ENCODE measurements at places on chromosomes 12 and 14.

DNA sequence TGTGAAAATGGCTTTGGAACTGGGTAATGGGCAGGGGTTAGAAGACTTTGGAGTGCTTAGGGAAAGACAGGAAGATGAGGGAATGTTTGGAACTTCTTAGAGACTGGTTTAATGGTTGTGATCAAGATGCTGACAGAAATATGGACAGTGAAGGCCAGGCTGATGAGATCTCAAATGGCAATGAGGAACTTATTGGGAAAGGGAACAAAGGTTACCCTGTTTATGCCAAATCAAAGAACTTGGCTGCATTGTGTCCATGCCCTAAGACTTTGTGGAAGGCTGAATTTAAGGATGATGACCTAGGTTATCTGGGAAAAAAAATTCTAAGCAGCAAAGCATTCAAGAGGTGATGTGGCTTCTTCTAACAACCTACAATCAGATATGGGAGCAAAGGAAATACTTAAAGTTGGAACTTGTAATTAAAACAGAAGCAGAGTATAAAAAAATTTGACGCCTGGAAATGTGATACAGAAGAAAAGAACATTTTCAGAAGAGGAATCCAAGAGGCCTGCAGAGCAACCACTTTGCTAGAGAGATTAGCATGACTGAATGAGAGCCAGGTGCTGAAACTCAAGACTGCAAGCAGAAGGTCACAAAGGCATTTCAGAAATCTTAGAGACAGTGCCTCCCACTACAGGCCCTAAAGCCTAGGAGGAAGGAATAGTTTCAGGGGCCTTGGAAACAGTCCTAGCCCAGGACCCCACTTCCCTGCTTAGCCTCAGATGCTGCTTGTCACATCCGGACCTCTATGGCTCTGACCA is 65.6 kb upstream of the FLRT2 start:
- no peak for DNase-seq

DNA sequence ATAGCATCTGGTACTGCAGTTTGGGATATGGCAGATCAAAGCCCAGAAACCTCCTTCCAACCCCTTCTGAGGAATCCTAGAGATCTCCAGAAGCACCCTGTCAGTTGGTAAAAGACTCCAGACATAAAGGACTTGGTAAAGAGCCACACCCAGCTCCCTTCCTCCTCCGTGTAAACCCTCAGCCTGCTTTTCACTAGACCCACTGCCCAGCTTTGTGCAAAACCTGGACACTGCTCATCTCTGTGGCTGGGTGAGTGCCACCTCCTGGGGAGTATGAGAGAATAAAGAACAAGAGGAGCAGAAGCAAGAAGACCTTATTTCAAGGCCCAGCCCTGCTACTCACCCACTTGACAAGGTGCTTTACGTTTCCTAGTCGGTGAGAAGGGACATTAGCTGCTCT is 33.0 kb downstream of the ANO2 start:
- DNase-seq: no peak

DNA sequence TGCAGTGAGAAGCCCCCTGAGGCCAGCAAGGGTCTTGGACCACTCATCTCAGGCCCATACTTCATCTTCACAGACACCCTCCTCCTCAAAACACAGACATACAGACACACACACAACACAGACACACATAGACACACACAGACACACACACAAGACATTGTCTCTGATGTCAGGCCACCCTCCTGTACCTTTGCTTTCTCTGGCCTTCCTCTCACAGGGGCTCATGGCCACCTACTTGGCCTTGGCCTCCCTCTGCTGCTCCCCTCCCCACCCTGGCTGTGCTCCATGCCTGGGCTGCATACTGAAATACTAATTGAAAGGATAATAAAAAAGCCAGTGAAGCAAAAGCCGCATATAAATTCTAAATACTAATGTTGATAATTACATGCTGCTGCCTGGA is 1.6 kb upstream of the SYNDIG1L start:
- DNase-seq: no peak

DNA sequence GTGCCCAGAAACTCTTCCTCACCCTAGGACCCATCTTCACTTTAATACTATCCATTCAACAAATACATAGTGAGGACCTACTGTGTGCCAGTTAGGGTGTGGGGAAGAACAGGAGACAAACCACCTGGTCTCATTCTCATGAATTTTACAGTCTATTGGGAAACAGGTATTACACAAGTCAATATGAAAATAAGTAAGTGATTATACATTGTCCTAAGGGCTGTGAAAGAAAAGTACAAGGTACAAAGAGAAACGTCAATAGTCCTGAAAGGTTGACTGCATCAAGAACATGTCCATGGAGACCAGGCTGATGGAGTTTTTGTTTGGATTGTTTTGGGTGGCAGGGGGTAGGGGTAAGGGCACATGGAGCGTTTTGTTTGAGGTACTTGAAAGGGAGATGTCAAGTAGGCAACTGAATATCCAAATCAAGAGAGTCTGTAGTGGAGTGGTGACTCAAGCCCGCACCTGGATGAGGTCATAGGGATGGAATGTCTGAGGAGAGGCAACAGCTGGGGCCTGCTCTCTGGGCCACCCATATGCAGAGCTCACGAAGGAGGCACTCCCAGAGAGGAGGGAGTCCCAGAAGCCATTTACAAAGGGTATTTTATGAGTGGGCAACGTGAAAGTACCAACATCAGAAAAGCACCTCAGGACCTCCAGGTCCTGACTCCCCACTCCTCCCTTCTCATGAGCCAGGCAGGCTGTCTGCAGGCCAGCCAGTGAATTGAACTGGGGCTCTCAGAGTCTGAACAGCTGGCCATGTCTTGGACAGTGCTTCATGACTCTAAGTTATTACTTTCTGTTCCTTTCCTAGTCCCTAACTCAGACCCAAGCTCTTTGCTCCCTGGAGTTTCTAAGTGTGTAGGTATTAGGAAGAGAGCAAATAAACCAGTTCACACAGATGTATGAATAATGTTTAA is 272.0 kb downstream of the ZFP36L1 start:
- DNase-seq: no peak

GRCh38 chr12:32679091-32679919 is at the start of gene DNM1L:
TSS of gene DNM1L (plus strand) at chr12:32679301. CDS start at chr12:32679364, 63 bp downstream.
- peak; percentile 98 for DNase-seq

GRCh38 chr14:78530078-78530477 is 359.9 kb downstream of the NRXN3 start:
- peak; percentile 71 for DNase-seq

DNA sequence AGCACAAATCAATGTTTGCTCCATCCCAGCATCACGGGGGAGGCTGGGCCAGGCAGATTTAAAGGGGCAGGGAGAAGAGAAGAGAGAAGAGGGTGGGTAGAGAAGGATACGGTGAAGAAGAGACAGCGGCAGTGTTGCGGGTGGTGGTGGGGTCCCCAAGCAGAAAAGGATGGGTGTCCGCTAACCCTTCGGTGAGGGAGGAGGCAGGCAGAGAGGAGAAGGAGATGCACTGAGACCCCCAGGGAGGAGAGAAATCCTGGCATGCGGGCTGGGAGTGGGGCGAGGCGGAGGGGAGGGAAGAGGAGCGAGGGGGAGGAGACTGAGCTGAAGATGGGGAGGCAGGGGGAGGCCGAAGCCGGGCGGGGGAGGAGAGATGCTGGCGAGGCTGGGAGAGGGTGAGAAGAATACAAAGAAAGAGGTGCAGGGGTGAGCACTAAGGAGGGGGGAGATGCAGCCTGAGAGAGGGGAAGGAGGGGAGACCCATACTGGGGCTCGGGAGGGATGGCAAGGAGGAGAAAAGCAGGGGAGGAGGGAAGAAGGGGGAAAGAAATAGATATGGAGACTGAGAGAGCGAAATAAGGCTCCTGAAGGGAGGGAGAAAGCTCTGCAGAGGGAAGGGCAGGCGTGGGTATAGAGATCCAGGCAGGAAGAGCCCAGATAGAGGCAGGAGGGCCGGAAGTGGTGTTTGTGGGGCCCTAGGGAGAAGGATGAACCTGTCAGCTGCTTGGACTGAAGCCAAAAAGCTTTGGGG is at the start of gene JPH4:
TSS of gene JPH4 (minus strand) at position 231 of the 751 bp plus-strand sequence. CDS start 1,337 bp downstream, outside the sequence.
- DNase-seq: no peak

DNA sequence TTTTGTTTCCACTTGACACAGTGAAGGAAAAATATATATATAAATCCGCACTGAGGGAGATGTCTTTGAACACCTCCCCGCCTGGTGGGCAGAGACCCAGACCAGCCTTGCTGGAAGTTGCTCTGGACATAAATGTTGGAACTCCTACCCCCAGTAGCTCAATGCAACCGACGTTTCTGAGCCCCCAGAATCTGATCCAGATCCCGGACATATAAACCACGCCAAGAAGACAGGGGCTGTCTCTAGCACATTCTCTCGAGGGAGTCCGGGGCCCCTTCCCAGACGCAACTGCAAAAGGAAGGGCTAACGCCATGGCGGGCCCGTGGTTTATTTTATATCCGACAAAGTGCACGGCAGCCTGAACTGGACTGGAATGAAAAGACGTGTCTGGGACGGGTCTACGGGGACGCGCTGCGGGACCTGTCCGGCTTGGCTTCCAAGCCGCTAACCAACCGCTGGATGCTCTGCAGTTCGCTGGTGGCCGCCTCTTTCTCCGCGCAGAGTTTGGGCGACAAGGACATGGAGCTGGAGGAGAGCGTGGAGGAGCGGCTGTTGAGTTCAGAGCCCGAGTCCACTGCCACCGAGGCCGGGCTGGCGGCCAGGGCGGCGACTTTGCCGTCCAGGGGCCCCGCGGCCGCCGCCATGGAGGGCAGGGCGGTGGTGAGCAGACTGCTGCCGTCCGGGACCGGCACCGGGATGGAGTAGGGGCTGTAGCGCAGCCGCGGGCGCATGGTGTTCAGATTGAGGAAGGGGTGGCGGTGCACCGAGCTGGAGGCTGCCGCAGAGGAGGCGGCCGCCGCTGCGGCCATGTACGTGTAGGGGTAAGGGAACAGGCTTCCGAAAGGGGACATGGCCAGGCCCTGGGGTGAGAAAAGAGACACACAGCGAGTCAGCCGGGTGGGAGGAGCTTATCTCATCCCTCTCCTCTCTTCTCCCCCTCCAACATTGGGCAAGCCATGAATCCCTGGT is 12.2 kb downstream of the TBX3 start:
- no peak for DNase-seq

GRCh38 chr12:55850893-55851292 is 8.2 kb upstream of the MMP19 start:
- no peak for DNase-seq

- no peak for DNase-seq
Measured at GRCh38 chr12:47097276-47097896, 17.6 kb upstream of the AMIGO2 start.

DNA sequence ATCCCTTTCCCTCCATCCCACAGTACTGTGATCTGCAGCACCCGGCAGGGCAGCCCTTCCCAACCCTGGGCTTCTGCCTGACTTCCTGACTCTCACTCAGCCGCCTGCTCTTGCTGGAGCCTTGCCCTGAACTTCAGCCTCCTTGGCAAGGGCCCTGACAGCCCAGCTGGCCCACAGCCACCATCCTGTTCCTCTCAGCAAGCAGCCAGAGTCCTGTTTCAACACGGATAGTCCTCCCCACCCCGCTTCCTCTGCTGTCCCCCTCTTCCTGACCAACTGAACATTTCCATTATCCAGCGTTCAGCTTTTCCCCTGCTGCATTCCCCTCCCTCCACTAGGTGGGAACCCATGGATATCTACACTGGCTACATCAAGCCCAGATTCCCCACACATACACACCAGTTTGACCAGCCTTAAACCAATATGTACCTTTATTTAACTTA is 74.0 kb upstream of the MDM1 start:
- DNase-seq: peak; percentile 74

DNA sequence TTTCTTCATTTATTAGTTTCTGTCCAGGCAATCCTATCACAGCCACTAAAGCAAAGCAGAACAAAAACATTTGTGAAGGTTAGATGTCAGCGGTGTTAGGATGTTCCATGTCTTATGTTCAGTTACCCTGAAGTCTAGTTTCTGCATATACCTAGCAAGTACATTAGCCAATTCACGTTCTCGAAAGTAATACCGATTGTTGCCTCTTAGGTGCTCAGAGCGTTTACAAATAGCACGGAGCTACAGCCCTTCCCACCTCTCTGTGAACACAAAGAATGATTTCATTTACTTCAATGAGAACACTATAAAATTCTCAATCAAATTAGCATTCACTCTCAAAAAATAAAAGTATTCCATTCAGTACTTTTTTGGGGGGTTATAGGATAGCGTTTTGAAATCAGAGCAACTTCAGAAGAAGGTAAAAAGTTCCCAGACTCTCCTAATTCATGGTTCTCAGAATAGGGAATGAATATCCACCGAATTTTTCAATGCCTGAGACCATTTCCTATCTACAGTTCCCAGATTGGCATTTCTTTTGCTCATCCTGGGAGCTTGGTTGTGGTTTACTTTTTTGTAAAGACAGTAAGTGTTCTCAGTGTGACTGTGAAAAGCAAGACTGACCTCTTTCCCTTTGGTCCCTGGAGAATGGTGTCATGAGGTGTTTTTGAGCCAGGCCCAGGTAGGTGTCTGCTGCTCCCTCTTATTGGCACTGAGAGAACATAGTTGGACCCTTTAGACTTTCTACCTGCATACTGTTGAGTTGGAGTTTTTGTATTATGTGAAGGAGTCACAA is 488.0 kb upstream of the RGS6 start:
- no peak for DNase-seq

- DNase-seq: no peak
Measured at GRCh38 chr12:92452763-92453162, 250.0 kb upstream of the PLEKHG7 start.

- peak; percentile 57 for DNase-seq
Measured at GRCh38 chr14:82642425-82642824, 1108.8 kb upstream of the SEL1L start.

DNA sequence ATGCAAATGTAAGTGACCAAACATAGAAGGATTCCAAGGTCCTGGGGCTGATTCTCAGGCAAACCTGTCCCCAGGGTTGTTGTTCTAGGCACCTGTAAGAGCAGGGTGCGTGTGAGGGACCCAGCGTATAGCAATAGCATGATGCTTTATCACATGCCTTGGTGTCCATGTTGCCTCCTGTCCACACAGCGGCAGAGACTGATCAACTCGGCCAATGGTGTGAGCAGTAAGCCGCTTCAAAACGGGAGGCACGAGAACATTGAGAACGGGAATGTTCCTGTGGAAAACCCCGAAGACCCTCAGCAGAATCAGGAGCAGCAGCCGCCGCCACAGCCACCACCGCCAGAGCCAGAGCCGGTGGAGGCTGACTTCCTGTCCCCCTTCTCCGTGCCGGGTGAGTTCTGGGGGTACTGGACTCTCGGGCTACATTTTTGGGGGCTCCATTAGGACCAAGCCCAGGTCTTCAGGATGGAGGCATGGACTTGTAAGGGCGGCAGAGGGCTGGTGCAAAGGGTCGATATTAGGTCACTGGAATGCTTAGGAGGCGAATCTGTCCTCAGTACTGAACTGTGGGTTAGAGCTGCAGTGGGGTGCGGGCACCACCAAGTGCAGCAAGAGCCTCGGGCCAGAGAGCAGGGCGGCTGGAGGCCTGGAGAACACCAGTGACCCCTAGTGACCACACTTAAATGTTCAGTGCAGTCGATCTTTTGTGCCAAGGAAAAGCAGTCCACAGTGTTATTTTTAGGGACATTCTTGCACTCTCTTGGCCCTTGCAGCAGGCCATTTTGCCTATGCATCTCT is 57.2 kb upstream of the RIN3 start:
- DNase-seq: peak; percentile 86

- peak; percentile 56 for DNase-seq
Measured at GRCh38 chr12:12379831-12380730, 23.2 kb downstream of the BORCS5 start.

DNA sequence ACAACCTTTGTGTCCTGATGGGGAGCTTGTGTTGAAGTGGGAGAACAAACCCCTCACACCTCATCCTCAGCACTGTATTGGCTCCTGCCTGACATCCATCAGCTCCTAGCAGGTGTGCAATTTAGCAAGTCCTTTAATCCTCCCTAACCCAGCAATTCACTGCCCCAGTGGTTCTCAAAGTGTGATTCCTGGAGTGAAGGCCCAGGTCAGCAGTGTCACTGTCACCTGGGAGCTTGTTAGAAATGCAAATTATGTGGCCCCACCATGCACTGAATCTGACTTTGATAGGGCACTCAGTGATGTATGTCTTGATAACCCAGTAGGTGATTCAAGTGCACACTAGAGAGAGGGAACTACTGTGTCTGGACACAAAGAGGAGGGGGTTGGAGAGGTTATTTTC is 133.6 kb downstream of the FGD4 start:
- no peak for DNase-seq

All from hematopoietic multipotent progenitor cell treated with erythropoietin and hydrocortisone succinate and interleukin-3 and kit ligand, for 4 days (in vitro differentiated cells).